Posterior vena cava (tissue), 2 donors: ENCODE measurements at places on chromosomes 7 and 10. TPM values are rescaled to one million over a fixed set of nuclear protein-coding genes. Genes with fewer than 3 reads are reported as not detected.

DNA sequence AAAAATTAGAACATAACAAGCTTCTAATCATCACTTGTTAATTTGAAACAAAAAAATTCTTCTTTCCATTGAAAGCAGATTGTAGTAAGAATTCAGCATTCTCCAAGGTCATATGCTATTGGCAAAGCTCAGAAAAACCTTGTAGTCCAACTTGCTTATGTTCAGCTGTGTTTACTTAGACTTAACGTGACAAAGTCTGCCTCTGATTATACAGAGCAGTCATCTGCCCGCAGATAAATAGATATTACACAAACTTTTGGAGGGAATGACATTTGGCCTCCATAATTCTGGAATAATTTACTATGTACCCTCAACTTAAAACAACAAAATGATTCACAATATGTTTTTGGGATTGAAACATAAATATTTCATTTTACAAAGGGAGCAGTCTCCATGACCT lies 45.8 kb downstream of the MKX start:
- DNase-seq = no peak

GRCh38 chr7:23334482-23335056 lies 35.4 kb downstream of the MALSU1 start:
- no peak for DNase-seq

DNA sequence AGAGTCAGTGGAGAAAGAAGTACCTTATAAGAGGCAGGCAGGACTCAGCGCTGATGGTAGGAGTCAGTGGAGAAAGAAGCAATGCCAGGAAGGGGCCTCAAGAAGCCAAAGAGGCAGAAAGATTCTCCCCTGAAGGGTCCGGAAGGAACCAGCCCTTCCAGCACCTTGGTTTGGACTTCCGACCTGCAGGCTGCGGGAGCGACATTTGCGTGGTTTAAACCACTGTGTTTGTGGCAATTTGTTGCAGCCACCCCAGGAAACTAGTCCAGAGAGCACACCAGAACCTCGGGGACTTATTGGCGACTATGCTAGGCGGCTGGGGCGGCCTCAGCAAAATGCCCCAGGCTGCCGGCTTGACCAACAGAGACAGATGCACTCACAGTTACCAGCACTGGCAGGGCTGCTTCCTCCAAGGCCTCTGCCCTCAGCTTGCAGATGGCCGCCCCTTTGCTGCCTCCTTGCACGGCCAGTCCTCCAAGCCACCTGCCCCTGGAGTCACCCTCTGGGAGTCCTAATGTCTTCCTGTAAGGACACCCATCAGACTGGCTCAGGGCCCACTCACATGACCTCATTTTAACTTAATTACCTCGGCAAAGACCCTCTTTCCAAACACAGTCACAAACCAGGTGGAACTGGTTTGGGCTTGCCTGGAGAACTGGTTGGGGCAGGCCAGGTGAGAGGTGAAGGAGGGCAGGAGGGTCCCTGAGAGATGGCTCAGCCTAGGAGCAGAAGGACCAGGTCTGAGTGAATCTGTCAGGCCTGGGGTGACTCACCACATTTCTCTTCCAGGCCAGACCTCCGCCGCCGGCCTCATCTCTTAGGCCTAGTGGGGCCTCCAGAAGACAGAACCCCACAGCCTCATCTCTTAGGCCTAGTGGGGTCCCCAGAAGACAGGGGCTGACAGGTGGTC lies 26.1 kb downstream of the CALML3 start:
- peak; percentile 72 for DNase-seq

- DNase-seq = no peak
Measured at GRCh38 chr10:48543182-48543844, 61.6 kb downstream of the ARHGAP22 start.

Gene LIPA
- 52.4 TPM for total RNA-seq

Gene ADAMTS14
- total RNA-seq = 1.0 TPM

Gene FGF8
- total RNA-seq = not detected

Gene MEOX2
- 38.2 TPM for total RNA-seq

GRCh38 chr7:134755422-134756022 lies 23.9 kb upstream of the CALD1 start:
- DNase-seq = no peak

DNA sequence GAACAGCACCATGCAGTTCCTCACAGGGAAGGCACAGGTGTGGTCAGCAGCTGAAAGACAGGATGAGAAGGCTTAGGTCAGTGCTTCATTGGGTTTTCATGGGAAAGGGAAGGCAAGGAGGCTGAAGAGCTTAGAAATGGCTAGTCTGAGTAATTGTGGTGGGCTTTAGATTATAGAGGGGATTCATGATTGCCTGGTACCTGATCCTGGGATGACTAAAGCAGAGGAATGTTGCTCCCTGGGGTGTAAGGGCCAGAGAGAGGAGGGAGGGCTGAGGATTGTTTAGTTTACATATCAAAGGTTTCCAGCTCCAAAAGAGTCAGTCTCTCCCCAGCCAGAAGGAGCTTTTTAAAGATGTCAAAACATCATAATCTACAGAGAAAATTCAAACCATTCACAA lies 396.3 kb upstream of the POM121L12 start:
- DNase-seq = no peak

Gene SLC26A4
- 0.57 TPM for total RNA-seq

GRCh38 chr7:15925608-15926007 lies 239.1 kb upstream of the MEOX2 start:
- no peak for DNase-seq

- DNase-seq = no peak
Measured at GRCh38 chr7:89073776-89074175, 278.2 kb upstream of the TEX47 start.

Gene CYP3A5
- total RNA-seq = 0.62 TPM

GRCh38 chr7:96416599-96416998 lies 94.7 kb upstream of the SLC25A13 start:
- DNase-seq = no peak

DNA sequence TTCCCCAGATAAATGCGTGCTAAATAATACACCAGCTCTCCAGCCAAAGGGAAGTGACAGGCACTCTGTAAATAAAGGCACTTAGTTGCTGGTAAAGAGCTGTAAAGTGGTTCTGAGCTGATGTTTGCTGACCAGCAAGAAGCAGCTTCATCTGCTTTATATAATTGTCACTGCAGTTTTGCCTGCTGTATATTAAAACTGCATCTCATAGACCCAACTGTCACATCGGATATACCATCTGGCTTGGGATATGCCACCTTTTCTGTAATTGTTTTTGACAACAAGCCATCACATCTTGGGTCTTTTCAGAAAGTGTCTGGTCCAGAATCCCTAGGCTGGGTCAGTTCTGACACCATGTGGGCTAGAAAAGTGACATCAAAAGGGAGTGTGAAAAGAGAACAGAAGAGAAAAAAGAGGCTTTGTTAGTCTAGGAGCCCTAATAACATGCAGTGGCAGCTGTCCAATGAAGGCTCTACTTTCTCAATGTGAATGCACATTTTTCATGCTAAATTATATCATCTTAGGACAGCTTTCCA lies 697.6 kb downstream of the KCNMA1 start:
- DNase-seq = no peak

Gene WDFY4
- 13.2 TPM for total RNA-seq
